ENCODE measurements at places on chromosomes 13 and 19. TPM values are rescaled to one million over a fixed set of nuclear protein-coding genes. Genes with fewer than 3 reads are reported as not detected.

Gene FAM216B
- not detected for total RNA-seq

Gene TNPO2
- 27.1 TPM for total RNA-seq

Gene SIGLEC10
- 0.55 TPM for total RNA-seq

Gene FARP1
- total RNA-seq: 135 TPM

DNA sequence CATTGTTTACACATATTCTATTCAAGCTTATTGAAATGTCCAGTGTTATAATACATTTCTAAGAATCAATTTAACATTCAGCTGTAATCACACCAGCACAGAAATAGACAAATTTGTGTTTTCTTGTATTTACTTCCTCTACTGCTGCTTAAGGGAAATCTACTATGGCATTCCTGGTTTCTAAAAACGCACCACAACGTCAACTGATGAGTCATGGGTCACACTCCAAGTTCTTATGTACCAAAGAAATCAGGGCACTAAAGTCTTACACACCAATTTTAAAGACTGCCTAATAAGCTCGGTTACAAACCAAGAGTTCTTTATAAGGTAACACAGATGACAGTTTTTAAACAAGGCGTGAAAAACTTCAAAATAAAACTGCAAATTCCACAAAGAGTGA, 13.2 kb downstream of the LNX2 start:
- DNase-seq: peak; percentile 54

Gene PSG1
- total RNA-seq: not detected

DNA sequence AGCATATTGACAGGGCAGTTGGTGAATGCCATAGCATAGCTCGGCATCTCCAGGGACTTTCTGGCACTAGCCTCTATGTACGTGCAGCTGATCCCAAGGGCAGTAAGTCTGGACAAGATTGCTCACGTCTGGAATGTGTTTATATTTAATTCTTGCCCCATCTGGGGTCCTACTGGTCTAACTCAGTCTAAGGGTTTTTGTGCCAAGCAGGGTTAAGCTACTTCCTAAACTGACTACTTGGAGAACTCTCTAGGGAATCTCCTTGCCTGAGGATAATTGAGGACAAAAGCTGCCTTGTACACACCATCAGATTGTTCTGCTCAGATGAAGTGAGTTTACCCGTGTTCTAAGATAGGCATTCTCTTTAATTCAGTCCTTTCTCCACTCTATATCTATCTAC, 358.1 kb downstream of the MYO16 start:
- DNase-seq: no peak

DNA sequence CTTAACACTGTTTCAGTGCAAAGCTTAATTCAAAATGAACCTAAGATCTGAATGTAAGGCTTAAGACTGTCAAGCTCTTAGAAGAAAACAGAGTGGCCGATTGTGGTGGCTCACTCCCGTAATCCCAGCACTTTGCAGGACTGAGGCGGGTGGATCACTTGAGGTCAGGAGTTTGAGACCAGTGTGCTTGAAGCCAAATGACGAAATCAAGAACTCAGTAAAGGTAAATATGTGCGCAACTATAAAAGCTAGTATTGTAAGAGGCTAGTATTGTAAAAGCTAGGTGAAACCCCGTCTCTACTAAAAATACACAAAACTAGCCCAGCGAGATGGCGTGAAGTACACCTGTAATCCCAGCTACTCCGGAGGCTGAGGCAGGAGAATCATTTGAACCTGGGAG, 12.7 kb downstream of the ATP4B start:
- no peak for DNase-seq

DNA sequence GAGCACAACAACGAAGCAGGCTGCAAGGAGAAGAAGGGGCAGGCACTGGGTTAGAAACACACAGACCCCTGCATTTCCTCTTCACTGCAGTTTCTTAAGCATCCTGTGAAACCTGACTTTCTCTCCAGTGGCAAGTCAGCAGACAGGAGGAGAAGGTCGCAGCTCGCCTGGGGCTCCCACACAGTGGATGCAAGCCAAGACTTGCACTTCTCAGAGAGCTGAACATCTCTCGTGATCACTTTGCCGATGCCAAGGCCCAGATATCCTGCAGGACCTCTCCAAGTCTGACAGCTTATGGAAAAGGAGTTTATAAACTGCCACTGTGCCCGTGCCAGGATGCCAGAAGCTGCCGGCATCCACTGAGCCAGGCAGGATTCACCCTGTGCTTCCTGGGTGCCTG, 18.4 kb downstream of the TMEM272 start:
- no peak for DNase-seq

DNA sequence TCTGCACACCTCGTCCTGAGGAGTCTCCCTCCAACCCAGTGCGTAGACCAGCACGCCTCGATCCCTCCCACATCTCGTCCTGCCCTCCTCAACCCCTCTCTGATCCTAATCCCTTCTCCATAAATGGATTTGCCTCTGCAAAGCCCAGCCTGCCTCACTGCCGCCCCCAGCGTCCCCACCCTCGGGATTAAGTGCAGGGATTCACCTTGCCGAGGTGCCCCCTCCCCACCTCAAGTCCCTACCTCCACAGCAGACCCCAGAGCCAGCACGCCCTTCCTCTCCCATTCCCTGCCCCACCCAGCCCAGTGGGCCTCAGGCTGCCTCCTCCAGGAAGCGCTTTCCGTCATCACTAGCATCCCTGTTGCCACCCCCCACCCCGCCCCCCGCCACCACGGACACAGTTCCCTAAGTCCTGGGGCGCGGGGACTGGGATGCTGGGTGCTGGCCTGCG, 4.0 kb downstream of the KLF16 start:
- no peak for DNase-seq

DNA sequence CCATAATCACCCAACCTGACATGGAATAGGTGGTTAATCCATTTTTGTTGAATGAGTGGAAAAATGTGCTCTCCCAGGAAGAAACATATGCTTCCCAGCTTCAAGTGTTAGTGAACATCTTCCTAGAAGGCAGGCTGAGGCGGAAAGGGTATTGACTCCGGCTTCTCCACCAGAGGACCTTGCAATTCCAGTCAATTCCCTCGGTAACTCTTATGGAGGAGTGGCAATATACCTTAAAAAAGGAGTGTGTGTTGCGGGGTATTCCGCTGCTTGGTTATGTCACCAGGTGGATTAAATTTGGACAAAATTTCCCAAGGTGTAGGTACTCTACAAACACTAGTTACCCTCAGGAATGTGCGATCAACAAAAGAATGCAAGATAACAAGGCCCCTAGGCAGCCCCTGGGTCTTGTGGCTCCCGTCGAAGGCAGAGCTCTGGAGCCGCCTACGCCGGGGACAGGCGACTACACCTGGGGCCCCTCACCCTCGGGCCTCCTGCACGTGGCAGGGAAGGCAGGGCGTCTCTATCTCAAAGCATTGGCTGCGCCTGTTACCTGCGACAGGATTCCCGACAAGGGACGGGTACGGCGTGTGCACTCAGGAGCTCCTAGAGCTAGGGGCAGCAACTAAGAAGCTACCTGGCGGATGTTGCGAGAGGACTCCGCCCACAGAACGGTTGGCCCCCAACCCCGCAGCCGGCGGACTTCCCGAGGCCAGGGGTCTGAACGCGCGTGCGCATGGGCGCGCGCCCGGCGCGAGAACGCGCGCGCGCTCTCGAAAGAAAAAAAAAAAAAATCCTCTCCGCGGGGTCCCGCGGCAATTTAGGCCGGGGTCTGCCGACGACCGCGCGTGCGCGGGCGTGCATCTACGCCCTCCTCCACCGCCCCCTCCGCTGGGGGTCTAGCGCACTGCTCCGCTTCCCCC, at the start of gene WDR87:
WDR87 (minus strand) TSS at position 649 of the 923 bp plus-strand sequence. CDS start 8,355 bp downstream, outside the sequence.
- DNase-seq: no peak

- DNase-seq: no peak
Observed at GRCh38 chr13:40343550-40344269, 322.7 kb downstream of the FOXO1 start.

DNA sequence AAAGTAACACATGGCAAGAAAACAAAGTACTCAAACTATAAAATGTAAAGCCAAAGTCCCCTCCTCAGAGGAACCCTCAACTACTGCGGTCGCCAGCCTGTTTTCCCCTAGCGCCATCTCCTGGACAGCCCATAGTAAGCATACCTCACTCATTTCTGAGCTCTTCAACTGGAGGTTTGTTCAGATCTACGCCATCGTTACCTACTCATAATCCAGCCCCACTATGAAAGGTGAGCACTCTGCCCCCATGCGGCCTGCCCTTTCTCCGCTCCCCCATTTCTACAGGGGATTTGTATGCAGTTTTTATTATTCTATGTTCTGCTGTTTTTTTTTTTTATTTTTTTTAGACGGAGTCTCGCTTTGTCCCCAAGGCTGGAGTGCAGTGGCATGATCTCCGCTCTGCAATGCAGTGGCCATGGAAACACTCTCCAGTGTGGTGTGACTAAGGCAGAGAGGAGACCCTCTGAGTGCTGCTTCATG, 26.2 kb downstream of the OPA3 start:
- DNase-seq: no peak

DNA sequence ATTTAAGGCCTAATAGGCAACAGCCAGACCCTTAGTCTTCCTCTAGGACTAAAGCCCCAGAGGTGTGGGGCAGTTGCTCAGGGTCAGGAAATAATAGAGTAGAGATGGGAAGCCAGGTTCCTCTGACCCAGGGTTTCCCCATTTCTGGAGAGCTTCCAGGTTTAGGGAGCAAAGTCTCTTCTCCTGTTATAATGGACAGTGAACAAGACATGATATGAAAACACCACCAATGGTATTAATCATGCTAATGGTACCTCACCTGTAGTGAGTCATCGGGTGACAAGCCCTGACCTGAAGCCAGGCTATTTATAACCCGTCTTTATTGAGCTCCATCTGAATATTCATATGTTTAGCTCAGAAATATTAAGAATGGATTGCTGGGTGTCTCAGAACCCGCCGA, 24.6 kb downstream of the BICRA start:
- no peak for DNase-seq

DNA sequence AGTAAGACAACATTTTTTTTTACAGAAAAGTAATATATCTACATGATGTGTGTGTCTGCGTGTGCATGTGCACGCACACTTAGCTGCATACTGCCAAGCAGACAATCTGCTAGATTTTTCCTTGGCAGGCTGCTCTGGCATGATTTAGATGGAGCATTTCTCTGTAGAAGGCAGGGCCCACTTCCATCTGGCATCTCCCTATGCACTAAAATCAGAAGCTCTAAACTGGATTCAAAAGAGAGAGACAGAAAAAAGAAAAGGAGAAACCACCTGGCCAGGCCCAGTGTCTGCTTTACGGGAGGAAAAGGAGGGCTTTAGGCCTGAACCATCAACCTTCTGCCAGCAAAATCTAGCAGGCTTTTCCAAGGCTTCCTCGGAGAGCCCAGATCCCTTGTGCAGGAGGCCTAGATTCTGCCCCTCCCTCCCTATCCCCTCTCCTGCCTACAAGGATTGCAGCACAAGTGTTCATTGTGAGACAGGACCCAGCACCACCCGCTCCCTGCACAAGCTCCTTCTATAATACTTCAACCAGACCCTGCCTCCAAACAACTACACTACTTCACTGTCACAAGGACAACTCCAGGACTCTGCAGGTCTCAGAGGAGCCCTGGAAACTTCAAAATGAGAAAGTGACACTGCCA, 99.3 kb downstream of the DOCK9 start:
- no peak for DNase-seq

- no peak for DNase-seq
Observed at GRCh38 chr13:61179741-61180140, 235.9 kb downstream of the PCDH20 start.

- DNase-seq: peak; percentile 37
Observed at GRCh38 chr13:78160793-78161192, 242.2 kb upstream of the EDNRB start.

GRCh38 chr19:5074407-5074806, 105.5 kb downstream of the KDM4B start:
- DNase-seq: no peak

DNA sequence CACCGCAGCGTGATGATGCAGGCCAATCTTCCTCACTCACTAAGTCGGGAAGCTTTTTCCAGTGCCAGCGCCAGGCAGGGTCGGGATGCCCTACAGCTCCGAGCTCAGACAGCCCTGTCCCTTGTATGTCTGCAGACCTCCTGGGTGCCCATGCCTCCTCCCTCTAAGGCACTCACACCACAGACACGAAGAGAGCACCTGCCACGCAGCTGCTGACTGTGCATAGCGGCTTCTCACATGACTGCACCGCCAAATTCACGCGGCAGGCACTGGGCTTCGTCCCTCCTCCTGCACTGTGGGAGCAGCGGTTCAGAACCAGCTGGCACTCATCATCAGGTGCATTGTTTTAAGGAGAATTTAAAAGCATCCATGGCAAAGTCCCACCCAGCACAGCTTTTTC, 88.1 kb downstream of the SLC7A1 start:
- DNase-seq: peak; percentile 28

Gene HSD17B14
- total RNA-seq: 15.0 TPM

DNA sequence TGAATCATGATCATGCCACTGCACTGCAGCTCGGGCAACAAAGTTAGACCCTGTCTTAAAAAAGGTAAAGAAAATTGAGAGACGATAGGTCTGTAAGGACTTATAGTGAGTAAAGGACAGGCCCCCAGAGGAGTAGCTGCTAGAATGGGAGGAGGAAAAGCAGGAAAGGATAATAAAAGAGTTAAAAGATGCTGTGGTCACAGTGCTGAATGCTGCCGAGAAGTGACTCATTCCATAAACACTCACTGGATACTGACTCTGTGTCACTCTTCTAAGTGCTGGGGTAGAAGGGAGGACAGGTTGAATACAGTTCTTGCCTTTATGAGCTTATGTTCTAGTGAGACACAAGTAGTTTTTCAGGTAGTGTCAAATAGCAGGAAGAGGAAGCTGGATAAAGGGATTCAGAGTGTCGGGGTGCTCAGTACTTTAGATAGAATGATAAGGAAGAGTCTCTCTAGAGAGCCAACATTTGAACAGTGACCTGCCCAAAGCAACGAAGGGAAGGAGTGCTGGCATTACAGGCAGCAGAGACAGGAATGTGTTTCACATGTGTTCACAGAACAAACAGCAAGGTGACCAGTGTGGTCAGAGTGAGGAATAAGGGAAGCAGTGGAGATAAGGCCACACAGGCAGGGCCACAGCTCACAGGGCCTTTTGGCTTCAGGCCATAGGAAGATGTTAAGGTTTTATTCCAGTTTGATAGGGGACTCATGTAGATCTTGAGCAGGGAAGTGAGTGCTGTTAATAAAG, 1240.5 kb downstream of the UQCRFS1 start:
- DNase-seq: peak; percentile 84

DNA sequence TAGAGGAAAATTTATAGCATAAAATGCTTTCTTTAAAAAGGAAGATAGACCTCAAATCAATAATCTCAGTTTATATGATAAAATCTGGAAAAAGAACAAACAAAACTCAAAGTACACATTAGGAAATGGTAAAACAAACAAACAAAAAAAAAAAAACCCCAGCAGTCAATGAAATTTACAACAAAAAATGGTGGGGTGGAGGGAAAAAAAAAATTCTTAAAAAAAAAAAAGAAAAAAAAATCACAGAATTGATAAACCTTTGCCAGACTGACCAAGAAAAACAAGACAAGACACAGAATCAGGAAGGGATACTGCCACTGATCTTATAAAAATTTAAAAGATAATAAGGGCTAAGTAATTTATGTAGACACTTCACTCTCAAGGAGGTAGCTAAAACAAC, 11.2 kb downstream of the TUBGCP3 start:
- no peak for DNase-seq

DNA sequence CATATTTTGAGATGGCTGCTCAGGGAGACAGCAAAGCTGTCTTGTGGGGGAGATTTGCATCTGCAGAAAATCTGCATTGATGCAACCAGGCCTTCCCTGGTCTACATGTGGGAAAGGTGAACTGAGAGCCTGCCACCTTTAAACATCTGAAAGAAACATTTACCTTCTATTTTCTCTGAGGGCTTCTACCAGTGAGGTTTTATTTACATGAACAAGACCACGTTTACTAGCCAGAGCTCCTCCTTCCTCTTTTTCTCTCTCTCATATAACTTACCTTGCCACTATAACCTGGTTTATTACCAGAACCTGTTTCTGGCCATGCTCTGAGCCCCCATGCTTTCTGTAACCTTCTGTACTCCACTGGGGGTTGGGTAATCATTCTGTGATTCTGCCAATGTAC, 14.4 kb upstream of the RUBCNL start:
- DNase-seq: no peak

Gene CBLC
- 9.9 TPM for total RNA-seq
